ENCODE measurements at places on chromosomes 13 and 19.

- no peak for DNase-seq
These were observed 1303.0 kb downstream of the EFNB2 start for GRCh38 chr13:105232439-105232838.

DNA sequence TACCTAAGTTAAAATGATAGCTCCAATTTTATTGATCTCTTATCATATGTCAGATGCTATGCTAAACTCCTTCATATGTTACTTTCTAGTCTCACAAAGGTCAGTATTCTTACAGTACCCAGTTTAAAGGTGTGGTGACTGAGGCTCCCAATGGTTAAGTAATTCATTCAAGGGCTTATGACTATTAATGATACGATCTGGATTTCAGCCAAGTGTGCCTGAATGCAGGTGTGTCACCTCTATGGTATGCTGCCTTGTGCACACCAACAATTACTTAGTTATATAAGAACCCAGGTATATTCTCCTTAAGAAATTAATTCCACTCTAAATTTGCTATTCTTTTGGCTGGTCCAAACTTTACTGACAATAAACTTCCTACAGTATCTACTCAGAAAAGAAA is 84.6 kb upstream of the TRPC4 start:
- no peak for DNase-seq

DNA sequence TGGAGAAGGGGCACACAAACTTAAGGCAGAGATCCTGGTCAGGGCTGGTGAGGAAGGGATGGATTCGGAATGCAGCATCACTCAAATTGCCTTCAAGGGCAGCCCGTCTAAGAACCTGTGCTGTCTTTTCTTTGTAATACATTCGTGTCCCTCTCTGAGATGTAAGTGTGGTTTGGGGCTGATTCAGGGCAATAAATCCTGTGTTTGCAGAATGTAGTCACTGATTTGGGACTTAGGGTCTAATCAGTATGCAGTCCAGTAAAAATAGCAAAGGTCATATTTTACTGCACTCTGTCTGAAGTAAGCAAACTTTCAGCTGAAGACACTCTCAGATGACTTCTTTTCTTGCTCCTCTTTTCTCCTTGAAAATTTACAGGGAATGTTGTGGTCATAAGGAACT is 93.8 kb upstream of the C1QTNF9B start:
- no peak for DNase-seq

- no peak for DNase-seq
These were observed 1966.1 kb downstream of the PCDH9 start for GRCh38 chr13:65264066-65264465.

GRCh38 chr13:27635266-27635665 is 13.6 kb downstream of the POLR1D start:
- DNase-seq, result no peak

GRCh38 chr13:110560601-110561343 is 750 bp downstream of the RAB20 start:
- no peak for DNase-seq

- DNase-seq, result no peak
These were observed 24.6 kb downstream of the CARM1 start for GRCh38 chr19:10895920-10896319.

DNA sequence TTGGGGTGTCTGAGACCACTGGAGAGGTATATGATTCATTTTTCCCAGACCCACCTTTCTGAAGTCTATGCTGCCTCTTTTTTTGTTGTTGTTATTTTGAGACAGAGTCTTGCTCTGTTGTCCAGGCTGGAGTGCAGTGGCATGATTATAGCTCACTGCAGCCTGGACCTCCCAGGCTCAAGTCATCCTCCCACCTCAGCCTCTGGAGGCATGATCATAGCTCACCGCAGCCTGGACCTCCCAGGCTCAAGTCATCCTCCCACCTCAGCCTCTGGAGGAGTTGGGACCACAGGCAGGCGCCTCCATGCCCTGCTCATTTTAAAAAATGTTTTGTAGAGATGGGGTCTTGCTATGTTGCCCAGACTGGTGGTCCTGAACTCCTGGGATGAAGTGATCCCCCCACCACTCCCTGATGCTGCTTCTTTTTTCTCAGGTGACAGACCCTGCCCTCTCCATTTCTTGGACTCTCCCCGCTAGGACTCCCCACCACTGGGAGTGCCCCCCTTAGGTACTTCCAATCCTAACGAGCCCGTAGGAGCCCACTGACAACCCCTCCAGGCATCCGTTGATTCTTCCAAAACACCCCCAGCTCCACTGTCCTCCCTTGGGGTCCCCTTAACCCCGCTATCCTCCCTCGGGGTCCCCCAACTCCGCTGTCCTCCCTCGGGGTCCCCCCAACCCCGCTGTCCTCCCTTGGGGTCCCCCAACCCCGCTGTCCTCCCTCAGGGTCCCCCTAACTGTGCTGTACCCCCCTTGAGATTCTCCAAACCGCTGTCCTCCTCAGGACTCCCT is 45.4 kb downstream of the ARHGEF18 start:
- DNase-seq, result no peak

DNA sequence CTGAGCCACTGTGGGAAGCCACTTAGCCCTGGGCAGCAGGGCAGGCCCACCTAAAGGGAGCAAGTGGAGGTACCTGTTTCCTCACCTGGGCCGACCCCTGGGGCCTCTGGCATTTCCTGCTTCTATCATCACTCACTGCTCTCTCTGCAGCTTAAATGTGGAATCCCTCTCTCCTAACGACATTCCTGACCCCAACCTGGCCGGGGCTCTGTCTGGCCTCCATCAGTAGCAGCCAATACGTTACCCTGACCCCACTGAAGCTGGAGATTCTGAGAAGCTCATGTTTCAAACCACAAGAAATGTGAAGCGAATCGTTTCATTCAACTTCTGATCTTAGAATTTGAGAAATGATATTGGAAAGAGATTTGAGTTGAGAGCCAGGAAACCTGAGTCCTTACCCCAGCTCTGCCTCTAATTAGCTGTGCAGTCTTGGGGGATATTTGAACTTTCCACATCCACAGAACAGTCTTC is 39.9 kb downstream of the DOCK9 start:
- DNase-seq, result peak; percentile 66

GRCh38 chr19:4593409-4593851 is 33.9 kb upstream of the SEMA6B start:
- no peak for DNase-seq

GRCh38 chr13:83297586-83298290 is 584.5 kb downstream of the SLITRK1 start:
- DNase-seq, result peak; percentile 10

DNA sequence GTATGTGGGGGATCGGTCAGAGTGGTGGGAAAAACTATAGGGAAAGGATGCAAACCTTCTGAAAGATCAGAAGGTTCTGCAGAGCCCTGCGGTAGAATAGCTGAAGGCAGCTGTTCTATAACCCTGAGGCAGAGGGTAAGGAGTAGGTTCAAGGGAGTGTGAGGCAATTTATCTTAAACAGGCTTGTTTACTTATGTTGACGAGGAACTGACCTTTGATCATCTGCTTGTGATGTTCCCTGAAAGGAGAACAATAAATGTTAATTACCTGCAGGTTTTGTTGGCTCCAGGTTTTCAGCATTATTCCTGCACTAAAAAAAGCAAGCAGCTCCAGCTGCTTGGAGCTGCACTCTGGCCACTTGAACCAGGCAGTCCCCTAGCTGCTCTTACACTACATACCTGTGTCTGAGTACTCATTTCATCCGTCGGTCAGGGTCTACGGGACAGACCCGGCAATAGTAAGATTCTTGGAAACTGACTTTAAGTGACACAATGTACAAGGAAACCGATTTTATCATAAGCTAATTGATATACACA is 202.1 kb downstream of the TBC1D4 start:
- no peak for DNase-seq

GRCh38 chr19:4393947-4394590 is 6.3 kb downstream of the SH3GL1 start:
- no peak for DNase-seq

DNA sequence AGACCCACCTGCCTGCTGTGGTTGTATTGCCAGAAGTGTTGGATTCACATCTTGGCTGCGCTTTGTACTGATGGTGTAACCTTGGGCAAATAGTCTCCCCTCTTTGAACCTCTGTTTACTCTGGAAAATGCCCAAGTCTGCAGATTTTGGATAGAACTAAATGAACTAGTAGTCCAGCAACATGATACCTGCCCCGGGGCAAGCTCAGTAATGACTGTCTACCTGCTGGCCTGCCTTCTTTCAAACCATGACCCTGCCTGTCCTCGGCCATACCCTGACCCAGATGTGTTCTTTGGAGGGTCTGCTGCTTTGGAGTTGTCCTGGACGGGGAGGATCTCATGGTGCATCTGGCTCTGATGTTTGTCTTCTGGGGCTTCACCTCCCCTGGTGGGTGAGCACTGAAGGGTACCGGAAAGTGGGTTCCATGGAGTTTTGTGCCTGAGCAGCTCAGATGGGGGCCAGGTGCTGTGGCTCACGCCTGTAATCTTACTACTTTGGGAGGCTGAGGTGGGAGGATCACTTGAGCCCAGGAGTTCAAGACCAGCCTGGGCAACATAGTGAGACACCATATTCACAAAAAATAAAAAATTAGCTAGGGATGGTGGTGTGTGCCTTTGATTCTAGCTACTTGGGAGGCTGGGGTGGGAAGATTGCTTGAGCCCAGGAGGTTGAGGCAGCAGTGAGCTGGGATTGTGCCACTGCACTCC is 59.5 kb downstream of the TNFRSF19 start:
- no peak for DNase-seq
